Cardiac fibroblast (primary cell): ENCODE measurements at places on chromosomes 12 and 14.

DNA sequence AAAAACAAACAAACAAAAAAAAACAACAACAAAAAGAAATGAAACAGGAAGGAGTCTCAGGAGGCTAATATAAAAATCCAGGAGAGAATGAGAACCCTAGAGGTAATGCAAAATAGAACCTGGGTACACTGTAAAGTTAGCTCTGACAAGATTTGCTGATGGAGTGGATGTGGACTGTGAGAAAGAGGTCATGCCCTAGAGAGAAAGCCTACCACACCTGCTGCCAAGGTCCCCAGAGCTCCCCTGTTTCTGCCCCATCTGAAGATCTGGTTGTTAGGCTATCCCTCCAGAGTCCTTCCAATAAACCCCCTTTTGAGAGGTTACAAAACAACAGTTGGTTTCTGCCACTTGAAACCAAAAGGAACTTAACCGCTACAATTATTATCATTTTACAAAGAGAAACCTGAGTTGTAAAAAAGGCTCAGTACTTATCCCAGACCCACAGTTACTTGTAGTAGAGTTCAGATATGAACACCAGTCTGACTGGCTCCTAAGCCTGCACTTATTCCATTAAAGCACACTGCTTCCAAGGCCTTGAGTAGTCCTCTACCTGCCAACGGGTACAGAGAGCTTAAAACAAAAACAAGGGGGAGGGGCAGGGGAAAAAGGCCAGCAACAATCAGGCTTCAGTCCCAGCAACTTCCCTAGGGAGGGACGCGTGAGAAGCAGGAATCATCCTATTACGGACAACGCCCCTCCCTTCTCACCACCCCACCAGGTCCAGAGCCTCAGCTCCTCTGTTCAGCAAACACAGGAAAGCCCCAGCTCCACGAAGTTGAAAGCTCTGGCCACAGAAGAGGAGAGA is 27.7 kb downstream of the PPP1R13B start:
- DNase-seq = peak; percentile 58

GRCh38 chr12:2359725-2360629 is 307.2 kb downstream of the CACNA1C start:
- no peak for DNase-seq

DNA sequence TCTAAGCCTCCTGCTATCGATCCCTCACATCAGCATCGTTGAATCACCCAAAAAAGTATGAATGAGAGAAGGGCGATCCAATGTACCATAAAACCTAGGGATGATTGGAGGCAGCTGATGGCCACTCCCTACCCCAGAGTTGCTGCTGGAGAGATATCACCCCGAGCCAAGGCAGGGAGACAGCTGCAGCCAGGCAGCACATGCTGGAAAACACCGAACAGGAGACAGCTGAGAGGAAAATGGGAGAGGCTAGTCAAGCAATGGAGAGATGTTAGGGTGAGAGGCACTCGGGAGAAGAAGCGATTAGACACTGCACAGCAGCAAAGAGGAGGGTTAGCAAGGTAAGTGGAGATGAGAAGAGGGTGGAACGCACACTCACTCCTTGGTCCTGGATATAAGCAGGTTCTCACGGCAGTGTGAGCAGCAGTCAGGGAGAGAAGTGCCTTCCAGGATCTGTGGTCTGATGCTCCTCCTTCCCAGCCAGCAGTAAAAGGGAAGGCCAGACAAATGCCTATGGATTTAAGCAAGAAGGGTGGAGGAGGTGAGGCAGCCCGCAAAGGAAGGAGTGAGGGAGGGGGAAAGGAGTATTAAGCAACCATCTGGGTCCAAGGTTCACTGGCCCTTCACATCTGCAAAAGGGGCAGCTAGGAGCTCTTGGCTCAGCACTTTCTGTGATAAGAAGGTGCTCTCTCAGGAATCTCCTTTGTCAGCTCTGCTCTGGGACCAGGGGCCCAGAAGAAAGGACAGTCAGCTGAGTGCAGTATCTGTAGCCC is at the start of gene SLC7A7:
Gene SLC7A7, minus strand, starts transcription at position 495 of the 773 bp plus-strand sequence. CDS start 2,037 bp downstream, outside the sequence.
- peak; percentile 22 for DNase-seq

- no peak for DNase-seq
Observed at GRCh38 chr12:19095331-19095730, 34.2 kb upstream of the PLEKHA5 start.

DNA sequence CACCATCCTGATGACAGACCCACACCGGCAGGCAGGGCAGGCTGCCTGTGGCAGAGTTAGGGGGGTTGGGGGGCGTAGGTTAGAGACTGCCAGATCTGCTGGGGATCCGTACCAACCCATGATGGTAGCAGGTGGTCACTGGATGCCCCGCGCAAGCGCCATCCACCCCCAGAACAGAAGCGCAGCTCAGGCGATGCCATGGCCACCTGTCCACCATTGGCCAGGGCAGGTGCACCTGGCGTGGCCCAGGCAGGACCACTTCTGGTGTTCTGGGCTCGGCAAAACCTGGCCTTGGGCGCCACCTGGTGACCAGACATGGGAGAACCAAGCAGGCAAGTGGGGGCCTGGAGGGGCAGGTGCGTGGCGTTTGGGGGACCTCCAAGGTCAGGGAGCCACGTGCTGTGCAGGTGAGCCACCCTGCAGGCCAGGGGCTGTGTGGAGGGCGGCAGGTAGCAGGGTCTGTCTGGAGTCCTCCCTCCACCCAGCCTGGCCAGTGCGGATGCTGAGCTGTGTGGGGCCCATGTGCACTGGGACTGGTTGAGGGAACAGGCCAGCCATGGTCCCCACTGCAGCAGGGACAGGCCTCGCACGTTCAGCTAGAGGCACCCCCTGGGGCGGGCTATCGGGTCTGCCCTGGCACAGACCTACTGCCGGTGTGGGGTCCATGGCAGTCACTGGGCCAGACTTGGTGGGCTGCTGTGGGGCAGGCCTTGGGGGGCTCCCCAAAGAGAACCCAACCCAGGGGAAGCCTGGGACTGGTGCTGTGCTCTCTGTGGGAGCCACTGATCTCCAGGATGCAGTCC is 15.6 kb downstream of the BAG5 start:
- peak; percentile 56 for DNase-seq

DNA sequence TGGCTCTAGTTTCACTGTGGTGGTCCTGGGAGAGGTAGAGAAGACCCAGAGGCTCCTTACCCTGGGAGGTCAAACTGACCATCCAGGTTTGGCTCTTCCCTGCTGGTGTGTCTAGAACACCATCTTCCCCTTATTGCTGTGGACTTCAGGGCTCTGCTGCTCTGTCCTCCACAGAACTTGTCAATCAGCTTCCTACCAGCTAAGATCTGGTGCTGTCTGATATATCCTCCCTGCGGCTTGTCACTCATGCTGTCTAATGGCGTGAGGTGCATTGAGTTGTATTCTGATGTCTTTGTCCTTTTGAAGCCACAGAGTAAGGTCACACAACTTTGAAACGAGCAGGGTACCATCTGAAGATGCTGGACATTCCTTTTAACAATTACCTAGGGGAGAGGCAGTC is 7.2 kb upstream of the C1RL start:
- no peak for DNase-seq

DNA sequence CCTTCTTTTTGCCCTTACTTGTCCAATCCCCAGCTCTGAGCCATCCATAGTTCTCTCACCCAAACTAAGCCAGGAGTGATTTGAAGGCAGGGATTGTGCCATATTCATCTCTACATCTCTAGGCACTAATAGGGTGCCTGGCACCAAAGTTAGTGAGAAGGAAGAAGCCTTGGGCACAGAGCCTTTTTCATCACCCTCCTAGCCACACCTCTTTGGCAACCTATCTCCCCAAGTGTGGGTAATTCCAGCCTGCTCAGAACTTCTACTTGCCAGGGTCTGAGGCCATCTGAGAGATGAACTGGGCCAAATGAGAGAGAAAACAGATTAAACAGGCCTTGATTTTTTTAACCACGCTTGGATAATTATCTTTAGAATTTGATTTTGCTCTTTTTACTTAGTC is 61.3 kb downstream of the PHLDA1 start:
- DNase-seq = no peak

DNA sequence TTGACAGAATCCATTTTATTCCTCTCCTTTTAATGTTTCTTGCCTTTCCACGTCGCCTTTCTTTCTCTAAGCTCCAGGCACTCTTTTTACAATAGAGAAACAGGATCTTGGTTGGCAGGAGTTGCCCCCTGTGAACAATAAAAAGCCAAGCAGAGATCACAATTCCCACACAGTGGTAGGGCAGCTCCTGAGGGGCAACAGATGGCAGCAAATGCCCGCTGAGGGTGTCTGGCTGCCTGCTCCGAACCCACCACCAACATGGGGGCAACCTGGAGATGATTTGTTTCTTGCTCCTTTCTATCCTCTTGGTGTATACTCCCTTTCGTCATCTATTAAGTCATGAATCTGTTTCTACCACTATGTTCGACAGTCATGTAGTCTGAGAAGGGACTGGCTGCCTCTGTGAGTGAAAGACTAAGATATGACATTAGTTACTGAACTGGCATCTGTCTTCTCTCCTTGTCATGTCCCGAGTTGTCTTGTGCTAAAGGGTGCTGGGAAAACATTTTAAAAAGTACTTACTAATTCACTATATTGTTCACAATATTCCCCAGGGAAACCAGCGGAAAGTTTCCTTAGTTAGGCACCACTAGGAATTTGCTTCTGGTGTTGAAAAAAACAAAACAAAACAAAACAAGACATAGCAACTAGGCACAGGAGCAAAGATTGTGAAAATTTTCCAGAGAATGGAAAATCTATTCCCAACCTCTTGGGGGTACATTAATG is 170.1 kb downstream of the STXBP6 start:
- DNase-seq = peak; percentile 67

DNA sequence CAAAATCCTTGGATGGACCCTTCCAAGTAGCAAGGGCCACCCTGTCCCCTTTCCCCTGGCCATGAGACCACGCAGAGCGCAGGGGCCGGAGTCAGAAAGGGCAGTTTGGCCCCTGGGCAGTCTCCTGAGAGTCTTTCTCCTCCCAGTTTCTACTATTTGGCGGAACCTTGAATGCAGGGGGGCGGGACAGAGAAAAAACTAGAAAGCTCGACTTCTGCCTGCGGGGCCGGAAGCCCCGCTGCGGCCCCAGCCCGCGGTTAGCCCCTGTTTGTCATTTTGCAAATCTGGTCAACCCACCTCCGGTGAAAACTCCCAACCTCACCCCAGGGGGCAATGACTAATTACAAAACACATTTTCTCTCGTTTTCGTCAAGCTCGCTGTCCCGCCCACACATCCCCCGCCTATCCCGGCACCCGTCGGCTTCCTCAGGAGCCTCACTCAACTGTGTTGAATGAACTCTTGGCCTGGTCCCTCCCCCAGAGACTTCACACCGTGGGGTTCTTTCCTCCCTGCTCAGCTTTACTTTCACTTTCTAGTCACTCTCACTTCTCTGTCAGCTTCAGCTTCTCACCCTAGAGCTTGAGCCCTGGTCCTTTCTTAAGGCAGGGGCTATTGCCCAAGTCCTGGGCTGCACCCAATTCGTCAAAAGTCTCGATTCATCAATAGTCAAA is 66.7 kb downstream of the IRF2BPL start:
- DNase-seq = peak; percentile 95

GRCh38 chr14:74645244-74645643 is 33.2 kb upstream of the LTBP2 start:
- DNase-seq = peak; percentile 51

- DNase-seq = no peak
Observed at GRCh38 chr12:13591059-13591458, 390.3 kb downstream of the GRIN2B start.

DNA sequence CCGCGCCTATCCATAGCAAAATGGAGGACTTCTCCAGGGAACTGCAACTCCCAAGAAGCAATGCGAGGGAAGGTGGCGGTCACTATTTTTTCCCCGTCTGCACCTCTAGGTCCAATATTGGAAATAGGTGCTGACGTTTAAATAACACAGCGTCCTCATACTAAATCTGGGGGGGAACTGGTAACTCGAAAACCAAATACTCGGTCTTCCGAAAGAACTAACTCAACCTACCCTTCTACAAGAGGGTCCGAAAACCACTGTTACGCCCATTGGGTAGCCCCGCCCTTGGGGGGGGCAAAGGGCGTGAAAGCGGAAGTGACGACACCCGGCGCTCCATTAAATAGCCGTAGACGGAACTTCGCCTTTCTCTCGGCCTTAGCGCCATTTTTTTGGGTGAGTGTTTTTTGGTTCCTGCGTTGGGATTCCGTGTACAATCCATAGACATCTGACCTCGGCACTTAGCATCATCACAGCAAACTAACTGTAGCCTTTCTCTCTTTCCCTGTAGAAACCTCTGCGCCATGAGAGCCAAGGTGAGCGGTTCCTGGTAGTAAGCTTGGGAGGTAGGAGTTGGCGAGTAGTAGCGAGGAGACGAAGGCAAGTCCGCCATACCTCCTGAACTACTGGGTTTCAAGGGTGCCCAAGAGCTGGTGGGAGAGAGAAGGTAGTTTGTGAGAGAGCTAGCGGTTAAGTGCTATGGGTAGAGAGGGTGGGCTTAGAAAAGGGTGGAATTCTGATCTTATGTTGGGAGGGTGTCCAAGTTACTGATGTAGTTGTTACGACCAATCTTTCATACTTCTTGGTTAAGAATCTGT is at the start of gene RPL41:
Gene RPL41, plus strand, starts transcription at position 367 of the 815 bp plus-strand sequence.
- peak; percentile 97 for DNase-seq

GRCh38 chr14:94584591-94585280 is 3.5 kb downstream of the SERPINA5 start:
- DNase-seq = no peak

- DNase-seq = peak; percentile 61
Observed at GRCh38 chr12:4269279-4269991, 4.1 kb upstream of the CCND2 start.

DNA sequence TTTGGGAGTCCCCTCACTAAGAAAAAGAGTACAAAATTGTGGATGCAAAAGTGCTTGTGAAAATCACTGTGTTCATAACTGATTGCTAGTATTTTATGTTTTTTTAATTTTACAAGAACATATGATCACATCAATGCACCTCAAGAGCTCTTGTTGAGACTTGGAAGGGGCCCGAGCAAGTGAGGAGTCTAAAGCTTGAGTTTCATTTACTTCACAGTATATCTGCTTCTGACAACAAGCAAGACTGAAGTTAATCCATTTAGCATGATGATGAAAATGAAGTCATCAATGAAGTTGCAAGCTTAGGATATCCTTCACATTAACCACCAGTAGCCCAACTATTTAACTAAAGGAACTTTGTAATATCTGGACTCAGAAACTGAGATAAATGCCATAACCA is 182.5 kb upstream of the DIO2 start:
- no peak for DNase-seq

GRCh38 chr12:94761559-94761958 is 111.2 kb upstream of the TMCC3 start:
- peak; percentile 86 for DNase-seq

DNA sequence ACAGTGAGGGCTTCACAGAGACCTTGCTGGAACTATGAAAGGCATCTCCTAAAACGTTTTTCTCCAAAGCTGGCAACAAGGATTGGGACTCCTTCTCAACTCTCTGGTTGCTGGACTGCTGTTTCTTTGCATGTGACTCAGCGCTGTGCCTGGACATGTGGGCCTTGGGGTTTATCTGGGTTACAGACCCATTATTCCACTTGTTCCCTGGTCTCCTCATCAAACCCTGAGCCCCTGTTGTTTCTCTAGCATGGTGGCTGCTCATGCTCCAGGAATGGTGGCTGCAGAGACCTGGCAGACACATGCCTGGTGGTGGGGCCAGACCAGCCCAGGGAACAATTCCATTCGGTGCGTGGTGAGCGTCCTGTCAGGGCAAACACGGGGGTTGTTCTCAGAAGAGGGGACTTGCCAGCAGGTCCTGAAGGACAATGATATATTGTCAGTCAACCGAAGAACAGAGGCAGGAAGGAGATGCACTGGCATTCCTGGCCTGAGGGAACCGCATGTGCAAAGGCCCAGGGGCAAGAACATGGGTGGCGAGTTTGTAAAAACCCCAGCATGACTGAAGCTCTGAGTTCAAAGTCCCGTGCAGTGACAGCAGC is 320.1 kb upstream of the RTL1 start:
- no peak for DNase-seq
